Cardiac muscle cell (in vitro differentiated cells and primary cell): ENCODE measurements at places on chromosomes 4 and X. TPM values are rescaled to one million over a fixed set of nuclear protein-coding genes. Genes with fewer than 3 reads are reported as not detected.

DNA sequence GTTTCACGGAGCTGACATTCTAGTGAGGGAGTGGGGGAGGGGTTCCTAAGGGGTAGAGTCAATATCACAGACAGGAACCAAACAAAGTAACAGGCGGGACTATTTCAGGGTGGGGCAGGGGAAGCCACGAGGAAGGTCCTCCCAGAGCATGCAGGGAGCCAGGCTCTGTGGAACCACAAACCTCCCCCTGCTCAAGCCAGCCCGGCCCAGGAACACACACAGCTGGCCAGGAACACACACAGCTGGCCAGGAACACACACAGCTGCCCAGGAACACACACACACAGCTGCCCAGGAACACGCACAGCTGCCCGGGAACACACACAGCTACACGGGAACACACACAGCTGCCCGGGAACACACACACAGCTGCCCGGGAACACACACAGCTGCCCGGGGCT, 24.8 kb downstream of the EVC2 start:
- H3K27ac ChIP-seq, result no peak overlapping the region
- H3K36me3 ChIP-seq, result peaks cover 5% of the 10 kb centered on the region
- no peaks in the 10 kb centered on the region for H3K4me1 ChIP-seq
- no peak for DNase-seq
- H3K4me3 ChIP-seq, result no peak overlapping the region

DNA sequence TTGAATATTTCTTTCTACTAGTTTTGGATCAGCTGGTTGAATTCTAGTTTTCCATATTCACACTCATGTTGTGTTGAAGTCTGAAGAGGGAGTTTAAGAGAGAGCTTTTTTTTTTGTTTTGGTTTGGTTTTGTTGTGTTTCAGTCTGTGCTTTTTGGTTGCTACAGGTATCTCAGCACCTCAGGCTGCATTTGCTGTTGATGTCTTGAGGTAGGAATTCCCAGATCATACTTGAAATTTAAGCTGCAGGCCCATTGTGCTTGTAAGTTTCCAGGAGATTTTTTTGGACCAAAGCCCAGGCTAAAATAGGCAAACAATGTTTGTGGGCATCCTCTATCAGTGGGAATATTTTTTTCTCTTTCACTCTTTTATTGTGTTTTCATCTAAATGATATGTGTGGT, 190.2 kb upstream of the AGA start:
- DNase-seq, result peak; percentile 0
- no peaks in the 10 kb centered on the region for H3K36me3 ChIP-seq
- H3K4me1 ChIP-seq, result no peaks in the 10 kb centered on the region
- no peaks in the 10 kb centered on the region for H3K27me3 ChIP-seq
- no peak overlapping the region for H3K27ac ChIP-seq

GRCh38 chr4:54913751-54914526, 211.5 kb downstream of the KDR start:
- H3K27ac ChIP-seq, result no peak overlapping the region
- no peak for DNase-seq
- H3K4me3 ChIP-seq, result no peak overlapping the region
- peaks cover 7% of the 10 kb centered on the region for H3K27me3 ChIP-seq
- H3K4me1 ChIP-seq, result peaks cover 5% of the 10 kb centered on the region

- H3K4me3 ChIP-seq, result no peak overlapping the region
- no peak for DNase-seq
- no peaks in the 10 kb centered on the region for H3K27me3 ChIP-seq
- H3K36me3 ChIP-seq, result no peaks in the 10 kb centered on the region
Measured at GRCh38 chr4:61407642-61408618, 207.8 kb downstream of the ADGRL3 start.

- no peak overlapping the region for H3K4me3 ChIP-seq
- DNase-seq, result no peak
- no peaks in the 10 kb centered on the region for H3K4me1 ChIP-seq
- no peak overlapping the region for H3K27ac ChIP-seq
Measured at GRCh38 chr4:188113156-188113555, 3.8 kb upstream of the TRIML2 start.

- H3K27ac ChIP-seq, result no peak overlapping the region
- H3K27me3 ChIP-seq, result no peaks in the 10 kb centered on the region
- H3K4me3 ChIP-seq, result no peak overlapping the region
- no peaks in the 10 kb centered on the region for H3K36me3 ChIP-seq
Measured at GRCh38 chrX:38612281-38612680, 50.9 kb downstream of the TSPAN7 start.

DNA sequence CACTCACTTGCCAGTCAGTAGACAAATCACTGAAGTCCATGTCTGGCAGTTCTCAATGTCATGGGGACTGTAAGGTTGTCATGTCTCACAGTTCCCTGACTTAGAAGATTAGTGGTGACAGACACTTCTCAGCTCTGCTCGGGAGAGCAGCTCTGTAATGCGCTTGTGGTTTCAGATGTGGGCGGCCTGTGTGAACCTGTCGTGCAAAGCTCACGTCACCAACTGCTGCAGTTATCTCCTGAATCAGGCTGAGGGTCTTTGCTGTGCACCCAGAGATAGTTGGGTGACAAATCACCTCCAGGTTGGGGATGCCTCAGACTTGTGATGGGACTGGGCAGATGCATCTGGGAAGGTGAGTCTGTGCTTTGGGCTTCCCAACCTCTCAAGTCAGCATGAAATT, at the start of gene IL9R:
IL9R (plus strand) TSS at position 261 of the 400 bp plus-strand sequence; CDS start at position 325, 64 bp downstream.
- H3K36me3 ChIP-seq, result no peaks in the 10 kb centered on the region
- H3K4me1 ChIP-seq, result no peaks in the 10 kb centered on the region
- no peaks in the 10 kb centered on the region for H3K27me3 ChIP-seq
- no peak within 1 kb of the TSS for H3K27ac ChIP-seq
- H3K4me3 ChIP-seq, result no peak within 1 kb of the TSS

DNA sequence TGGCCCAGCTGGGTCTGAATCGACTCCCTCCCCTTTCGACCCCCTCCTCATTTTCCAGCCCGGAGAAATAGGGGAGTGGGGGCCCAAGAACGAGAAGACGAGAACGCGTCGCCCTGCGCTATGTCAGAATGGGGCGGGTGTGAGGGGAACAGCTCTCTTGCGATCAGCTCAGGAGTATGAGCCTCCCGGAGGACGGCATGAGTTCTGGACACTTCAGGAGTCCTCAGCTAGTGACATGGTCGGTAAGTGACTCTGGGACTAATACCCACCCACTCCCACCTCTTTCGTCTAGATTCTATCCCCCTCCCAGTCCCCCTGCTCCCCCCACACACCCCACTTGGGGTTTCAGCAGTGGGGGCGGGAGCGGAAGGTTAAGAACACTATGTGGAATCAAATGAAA, 944 bp downstream of the KLF8 start:
- H3K27me3 ChIP-seq, result no peaks in the 10 kb centered on the region
- no peaks in the 10 kb centered on the region for H3K4me1 ChIP-seq
- peak; percentile 13 for DNase-seq
- no peak overlapping the region for H3K27ac ChIP-seq
- H3K4me3 ChIP-seq, result peak overlapping the region; percentile 26

- H3K27ac ChIP-seq, result no peak overlapping the region
- no peak overlapping the region for H3K4me3 ChIP-seq
- no peaks in the 10 kb centered on the region for H3K27me3 ChIP-seq
- no peaks in the 10 kb centered on the region for H3K4me1 ChIP-seq
Measured at GRCh38 chrX:23737413-23737812, 5.7 kb downstream of the ACOT9 start.

DNA sequence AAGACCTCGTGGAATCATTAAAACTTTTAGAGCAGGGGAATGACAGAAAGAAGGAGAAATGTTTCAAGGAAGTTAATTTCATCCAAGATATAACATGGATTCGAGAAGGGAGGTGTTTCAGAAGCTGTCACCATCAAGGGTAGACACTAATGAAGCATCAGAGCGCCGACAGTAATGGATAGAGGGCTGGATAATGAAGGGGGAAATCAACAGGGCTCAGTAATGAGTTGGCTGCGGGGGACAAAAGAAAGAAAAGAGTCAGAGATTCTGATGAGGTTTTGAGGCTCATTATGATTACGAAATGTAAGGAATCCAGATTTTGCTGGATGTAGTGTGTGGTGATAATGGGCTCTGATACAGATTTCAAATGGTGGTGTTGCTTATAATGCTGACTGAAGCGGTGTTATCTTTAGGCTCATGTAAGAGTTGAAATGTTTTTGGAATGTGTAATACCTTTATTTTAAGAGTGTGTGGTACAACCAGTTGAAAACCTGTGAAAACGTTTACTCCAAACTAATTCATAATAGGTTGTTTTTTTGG, 39.3 kb upstream of the TENM3 start:
- H3K27ac ChIP-seq, result no peak overlapping the region
- peaks cover 23% of the 10 kb centered on the region for H3K27me3 ChIP-seq
- no peaks in the 10 kb centered on the region for H3K36me3 ChIP-seq
- H3K4me1 ChIP-seq, result peaks cover 22% of the 10 kb centered on the region
- no peak for DNase-seq
- no peak overlapping the region for H3K4me3 ChIP-seq

- no peaks in the 10 kb centered on the region for H3K4me1 ChIP-seq
- no peak overlapping the region for H3K4me3 ChIP-seq
- no peak overlapping the region for H3K27ac ChIP-seq
- no peak for DNase-seq
Measured at GRCh38 chrX:27890611-27891010, 82.8 kb downstream of the MAGEB10 start.

DNA sequence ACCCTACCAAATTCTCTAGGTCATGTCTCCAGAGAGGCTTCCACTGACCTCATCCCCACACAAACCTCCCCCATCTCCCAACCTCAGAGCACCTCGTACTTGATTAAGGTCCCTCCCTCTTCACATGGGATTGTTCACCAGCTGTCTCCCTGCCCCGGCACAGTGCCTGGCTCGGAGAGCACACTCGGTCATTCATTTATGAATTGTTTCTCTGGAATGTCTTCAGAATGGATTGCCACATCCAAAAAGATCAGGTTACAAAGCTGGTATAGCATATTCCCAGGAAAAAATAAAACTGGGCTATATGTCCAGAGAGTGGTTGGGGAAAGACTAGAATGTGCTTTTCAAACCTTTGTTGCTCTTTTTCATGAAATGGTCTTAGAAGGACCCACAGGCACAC, 21.6 kb downstream of the JAKMIP1 start:
- DNase-seq, result no peak
- H3K27ac ChIP-seq, result no peak overlapping the region
- no peaks in the 10 kb centered on the region for H3K4me1 ChIP-seq

GRCh38 chr4:112823156-112823555, 186.2 kb downstream of the LARP7 start:
- no peaks in the 10 kb centered on the region for H3K27me3 ChIP-seq
- H3K36me3 ChIP-seq, result no peaks in the 10 kb centered on the region
- H3K27ac ChIP-seq, result no peak overlapping the region
- H3K4me1 ChIP-seq, result no peaks in the 10 kb centered on the region
- no peak overlapping the region for H3K4me3 ChIP-seq

DNA sequence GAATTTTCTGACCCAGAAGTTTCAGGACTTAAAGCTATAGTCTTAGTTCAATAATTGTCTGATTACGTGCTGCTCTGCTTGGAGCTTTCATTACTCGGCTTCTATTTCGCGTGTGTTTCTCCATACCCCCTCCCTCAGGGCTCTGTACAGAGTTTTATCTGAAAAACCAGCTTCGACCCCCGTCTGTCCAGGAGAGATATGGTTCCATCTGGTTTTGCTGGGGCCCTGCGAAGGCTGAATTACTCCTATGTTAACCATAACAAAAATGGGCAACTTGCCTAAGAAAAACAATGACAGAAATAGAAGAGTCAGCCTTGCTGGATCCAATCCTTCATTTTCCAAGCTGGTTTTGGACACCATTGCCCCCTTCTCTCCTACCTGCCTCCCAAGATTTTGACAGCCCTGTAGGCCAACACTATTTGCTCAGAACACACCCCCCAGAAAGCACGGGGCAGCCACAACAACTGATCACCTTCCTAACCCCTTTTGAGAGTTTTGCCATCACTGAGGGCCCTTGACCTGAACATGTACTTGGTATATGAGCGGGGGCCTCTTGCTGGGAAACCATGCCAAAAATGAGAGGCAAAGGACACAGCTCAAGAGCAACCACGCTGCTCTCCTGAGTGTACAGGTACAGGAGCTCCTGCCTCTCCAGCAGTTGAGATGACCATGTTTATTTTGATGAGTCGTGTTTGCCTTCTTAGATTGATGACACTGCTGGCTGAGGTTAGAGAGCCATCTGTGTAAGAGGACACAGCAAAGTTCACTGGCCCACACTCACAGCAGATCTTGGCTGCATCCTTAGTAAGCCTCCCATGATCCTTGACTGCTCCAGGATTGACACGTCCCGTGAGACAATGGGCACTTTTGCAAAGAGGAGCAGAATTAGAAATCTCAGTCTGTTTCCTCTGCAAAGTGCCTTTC, 36.2 kb upstream of the ATP6AP2 start:
- no peak for DNase-seq
- H3K36me3 ChIP-seq, result no peaks in the 10 kb centered on the region
- H3K4me3 ChIP-seq, result no peak overlapping the region
- no peak overlapping the region for H3K27ac ChIP-seq
- no peaks in the 10 kb centered on the region for H3K27me3 ChIP-seq

The PAQR3 gene
- total RNA-seq, result 11.9 and 17.3 TPM in 2 replicates

The TEX13B gene
- total RNA-seq, result not detected in 2 replicates

The RPS6KA6 gene
- 3.3 and 3.8 TPM in 2 replicates for total RNA-seq

The CLNK gene
- total RNA-seq, result not detected in 2 replicates

The TLR3 gene
- total RNA-seq, result 0.21 TPM in 1 of 2 replicates, not detected in the other

The CCDC160 gene
- 7.5 and 10.2 TPM in 2 replicates for total RNA-seq

The DTHD1 gene
- not detected in 2 replicates for total RNA-seq

The OTC gene
- total RNA-seq, result not detected in 2 replicates
